ENCODE measurements at places on chromosomes 11 and 22.

- DNase-seq, result peak; percentile 65
These were observed 15.1 kb downstream of the FIBIN start for GRCh38 chr11:27008811-27009535.

DNA sequence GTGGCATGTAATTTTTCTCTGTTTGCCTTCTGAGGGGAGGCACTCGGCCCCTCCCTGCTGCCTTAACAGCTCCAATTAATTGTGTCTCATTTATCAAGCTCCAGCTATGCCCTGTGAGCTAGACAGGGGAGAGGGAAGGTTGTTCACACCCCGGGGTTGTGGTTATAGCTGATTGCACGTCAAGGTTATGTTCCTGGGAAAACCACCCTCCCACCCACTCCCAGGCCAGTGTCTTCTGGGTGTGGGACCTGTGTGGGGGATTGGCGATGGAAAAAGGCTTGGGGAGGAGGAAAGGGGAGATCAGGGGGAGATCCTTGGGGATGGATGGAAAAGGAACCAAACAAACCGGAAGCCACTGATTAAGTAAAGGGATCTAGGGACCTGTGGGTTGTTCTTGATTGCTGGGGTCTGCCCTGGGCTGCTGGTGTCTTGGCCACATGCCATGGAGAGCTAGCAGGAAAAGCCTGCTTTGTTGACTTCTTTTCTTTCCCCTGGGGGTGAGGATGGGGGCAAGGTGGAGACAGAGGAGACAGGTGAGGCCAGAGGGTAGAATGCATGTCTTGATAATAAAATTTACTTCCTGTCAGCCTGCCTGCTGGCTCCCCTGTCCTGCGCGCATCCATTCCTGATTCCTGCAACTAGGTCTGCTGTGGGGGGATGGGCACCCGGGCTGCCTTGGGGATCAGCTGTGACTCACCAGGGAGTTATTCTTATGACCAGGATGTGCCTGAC lies 13.5 kb upstream of the SORL1-AS1 start:
- peak; percentile 99 for DNase-seq

DNA sequence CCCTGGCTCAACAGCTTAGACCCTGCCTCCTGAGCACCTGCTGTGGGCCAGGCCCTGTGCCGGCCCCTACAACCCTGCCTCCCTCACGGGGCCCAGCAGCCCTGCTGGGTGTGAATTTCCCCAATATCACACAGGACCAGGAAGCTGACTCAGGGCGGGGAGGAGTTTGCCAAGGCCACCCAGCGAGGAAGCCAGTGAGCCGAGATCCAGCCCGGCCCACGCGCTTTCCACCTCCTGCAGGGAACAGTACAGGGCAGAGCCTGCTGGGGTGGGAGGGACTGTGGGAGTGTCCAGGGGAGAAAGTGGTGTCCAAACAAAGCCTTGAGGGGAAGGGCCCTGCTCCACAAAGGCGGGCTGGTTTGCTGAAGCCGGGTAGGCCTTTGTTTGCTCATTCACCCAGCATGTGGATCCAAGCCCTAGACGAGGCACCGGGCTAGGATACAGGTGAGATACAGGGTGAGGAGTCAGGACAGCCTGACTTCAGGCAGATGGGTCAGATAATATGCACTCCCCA lies 26.8 kb downstream of the RPL3 start:
- peak; percentile 100 for DNase-seq

GRCh38 chr11:13235895-13236294 lies 41.7 kb upstream of the BMAL1 start:
- DNase-seq, result no peak

- no peak for DNase-seq
These were observed 49.4 kb downstream of the ARHGEF12 start for GRCh38 chr11:120385655-120386054.

DNA sequence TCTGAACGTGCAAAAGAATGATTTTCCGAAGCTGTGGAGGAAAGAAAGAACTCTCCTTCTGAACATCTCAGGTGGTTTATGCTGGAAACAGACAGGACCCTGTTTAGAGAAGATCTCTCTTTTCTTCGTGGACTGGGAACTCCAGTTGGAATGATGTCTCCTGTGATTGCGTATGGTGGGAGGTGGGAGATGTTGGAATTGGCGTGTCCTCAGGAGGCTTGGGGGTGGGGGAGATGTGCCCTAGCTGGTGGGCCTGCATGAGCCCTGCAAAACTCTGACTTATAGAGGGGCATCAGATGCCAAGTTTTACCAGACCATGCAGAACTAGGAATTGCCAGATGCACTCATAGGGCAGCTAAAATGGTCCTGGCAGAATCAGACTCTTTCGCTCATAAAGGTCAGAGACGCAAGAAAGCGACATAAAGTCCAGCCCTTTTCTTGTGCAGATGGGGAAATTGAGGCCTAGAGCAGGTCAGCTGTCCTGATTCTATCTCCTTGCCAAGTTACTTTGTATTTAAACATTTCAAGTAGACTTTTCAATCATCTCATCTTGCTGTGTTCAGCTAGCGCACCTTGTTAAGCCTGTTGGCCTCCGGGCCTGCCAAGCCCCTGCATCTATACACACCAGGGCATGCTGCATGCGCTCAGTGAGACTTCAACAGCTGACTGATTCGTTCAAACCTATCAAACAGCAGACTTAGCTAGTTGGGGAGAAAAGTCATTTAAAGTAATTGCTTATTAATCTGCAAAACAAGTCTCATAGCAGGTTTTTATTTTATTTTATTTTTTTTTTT lies 34.2 kb upstream of the EHF start:
- no peak for DNase-seq

GRCh38 chr11:96015906-96016565 lies 92.1 kb upstream of the MTMR2 start:
- DNase-seq, result peak; percentile 56

GRCh38 chr11:2315395-2316168 lies 13.8 kb downstream of the TSPAN32 start:
- no peak for DNase-seq

DNA sequence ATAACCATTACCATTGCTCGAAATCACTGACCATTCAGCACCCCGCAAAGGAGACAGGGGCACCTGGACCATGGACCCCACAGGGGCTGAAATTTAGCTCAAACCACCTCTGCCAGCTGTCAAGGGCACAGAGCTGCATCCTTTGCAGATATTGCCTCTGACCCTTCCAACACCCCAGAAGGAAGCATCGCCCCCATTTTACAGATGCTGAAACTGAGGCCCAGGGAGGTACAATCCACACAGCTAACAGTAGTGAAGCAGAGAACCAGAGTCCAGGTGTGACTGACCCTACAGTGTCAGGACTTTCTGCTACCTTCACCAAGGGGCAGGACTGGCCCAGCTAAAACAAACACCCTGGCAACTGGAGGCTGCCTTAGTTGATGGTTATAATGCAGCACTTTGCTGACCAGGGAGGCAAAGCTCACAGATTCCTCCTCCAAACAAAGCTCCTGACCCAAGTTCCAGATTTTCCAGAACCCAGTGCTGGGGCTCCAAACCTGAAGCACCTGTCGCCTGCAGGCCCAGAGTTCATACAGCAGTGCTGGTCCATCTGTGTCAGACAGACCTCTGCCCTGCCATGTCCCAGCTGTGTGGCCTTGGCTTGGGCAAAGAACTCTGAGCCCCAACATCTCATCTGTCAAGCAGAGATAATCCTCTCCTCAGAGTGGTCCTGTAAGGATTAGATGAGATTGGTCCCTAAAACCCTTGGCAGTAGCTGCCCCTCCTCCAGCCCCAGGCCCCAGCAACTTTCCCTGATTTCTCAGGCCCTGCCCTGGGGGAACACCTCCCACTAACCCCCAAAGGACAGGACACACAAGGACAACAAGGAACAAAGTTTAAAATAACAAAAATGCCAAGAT lies 15.2 kb upstream of the ARAP1 start:
- DNase-seq, result no peak

DNA sequence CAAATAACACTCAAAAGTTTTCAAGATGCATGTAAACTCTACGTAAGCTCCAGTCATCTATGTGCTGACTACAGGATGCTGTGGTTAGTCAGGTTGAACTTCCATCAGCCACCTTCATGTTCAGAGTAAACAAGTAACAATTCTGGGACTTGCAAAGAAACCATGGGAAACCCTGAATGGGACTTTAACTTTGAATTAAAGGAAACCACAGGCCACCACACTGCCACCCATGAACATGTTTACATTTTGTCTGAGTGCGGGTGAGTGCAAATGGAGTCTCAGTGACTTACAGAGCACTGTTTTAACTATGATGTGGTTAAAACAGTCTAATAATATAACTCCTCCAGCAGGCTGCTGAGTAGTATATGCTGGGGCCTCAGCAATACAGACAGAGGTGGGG lies 12.9 kb upstream of the SYTL2 start:
- no peak for DNase-seq

- no peak for DNase-seq
These were observed 709 bp downstream of the MRGPRX4 start for GRCh38 chr11:18173225-18173866.

- no peak for DNase-seq
These were observed 112.7 kb upstream of the SLC5A12 start for GRCh38 chr11:26834601-26835000.

- peak; percentile 92 for DNase-seq
These were observed 2.7 kb upstream of the CDC42BPG start for GRCh38 chr11:64846998-64847666.

Measured in kidney tubule cell (primary cell).